ENCODE measurements at places on chromosomes 11 and 22.

- DNase-seq = no peak
These were observed 41.1 kb downstream of the DIXDC1 start for GRCh38 chr11:111978028-111978771.

GRCh38 chr11:115656669-115657068, 152.5 kb upstream of the CADM1 start:
- no peak for DNase-seq

- DNase-seq = no peak
These were observed 22.9 kb upstream of the FCHSD2 start for GRCh38 chr11:73164803-73165540.

- DNase-seq = no peak
These were observed 27.3 kb downstream of the BDNF start for GRCh38 chr11:27672836-27673464.

- DNase-seq = no peak
These were observed 463.1 kb upstream of the FAT3 start for GRCh38 chr11:91761406-91762025.

- no peak for DNase-seq
These were observed 224.3 kb downstream of the DSCAML1 start for GRCh38 chr11:117572671-117573070.

- no peak for DNase-seq
These were observed 29.3 kb upstream of the SYT8 start for GRCh38 chr11:1805525-1805924.

DNA sequence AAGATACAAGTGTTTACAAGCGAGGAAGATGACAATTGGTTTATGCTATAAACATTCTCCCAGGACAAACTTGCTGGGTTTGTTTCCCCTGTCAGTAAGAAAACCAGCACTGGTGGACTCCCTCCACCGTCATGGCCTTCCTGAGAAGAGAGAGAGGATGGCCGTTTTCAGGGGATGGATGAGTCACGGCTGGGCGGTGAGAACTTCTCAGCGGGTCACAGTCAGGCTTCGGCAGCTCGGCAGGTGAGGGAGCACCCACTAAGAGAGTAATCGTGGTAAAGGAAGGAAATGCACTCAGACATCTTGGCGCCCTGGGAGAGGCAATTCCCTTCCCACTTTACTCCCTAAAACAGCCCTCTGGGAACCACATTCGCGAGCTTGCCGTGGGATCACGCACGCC, 83.9 kb downstream of the NCAM1 start:
- DNase-seq = no peak

DNA sequence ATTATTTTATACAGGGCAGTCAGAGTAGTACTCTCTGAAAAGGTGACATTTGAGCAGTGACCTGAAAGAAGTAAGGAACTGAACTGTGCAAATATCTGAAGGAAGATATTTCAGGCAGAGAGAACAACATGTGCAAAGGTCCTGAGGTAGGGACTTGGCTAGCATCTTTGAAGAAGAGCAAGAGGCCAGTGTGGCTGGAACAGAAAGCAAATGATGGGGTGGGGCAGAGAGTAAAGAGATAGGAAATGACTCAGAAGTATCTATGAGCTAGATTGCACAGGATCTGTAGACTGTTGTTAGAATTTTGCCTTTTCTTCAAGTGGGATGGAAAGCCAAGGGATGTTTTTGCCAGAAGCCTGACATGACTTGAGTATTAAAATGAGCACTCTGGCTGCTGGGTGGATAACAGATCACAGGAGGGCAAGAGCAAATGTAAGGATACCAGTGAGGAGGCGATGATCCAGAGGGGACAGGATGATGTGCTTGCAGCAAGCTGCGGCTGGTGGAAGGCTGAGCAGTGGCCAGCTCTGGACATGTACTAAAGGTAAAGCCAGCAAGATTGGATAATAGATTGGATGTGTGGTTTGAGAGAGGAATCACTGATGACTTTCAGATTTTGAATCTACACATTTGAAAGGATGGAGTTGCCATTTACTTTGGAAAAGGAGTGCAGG, 33.2 kb upstream of the TTC12 start:
- DNase-seq = no peak

GRCh38 chr11:128906185-128907050, 15.3 kb downstream of the KCNJ5 start:
- no peak for DNase-seq

- no peak for DNase-seq
These were observed 23.9 kb downstream of the LRFN4 start for GRCh38 chr11:66880496-66881450.

- DNase-seq = no peak
These were observed 26.1 kb upstream of the RTL6 start for GRCh38 chr22:44523981-44524759.

- DNase-seq = no peak
These were observed 369 bp downstream of the DHCR7 start for GRCh38 chr11:71447791-71448256.

GRCh38 chr22:21455334-21456089, 11.7 kb upstream of the TMEM191C start:
- DNase-seq = no peak

GRCh38 chr11:6453152-6453551, 12.4 kb upstream of the HPX start:
- DNase-seq = no peak

- no peak for DNase-seq
These were observed 1164.4 kb downstream of the BRD1 start for GRCh38 chr22:48663297-48663696.

DNA sequence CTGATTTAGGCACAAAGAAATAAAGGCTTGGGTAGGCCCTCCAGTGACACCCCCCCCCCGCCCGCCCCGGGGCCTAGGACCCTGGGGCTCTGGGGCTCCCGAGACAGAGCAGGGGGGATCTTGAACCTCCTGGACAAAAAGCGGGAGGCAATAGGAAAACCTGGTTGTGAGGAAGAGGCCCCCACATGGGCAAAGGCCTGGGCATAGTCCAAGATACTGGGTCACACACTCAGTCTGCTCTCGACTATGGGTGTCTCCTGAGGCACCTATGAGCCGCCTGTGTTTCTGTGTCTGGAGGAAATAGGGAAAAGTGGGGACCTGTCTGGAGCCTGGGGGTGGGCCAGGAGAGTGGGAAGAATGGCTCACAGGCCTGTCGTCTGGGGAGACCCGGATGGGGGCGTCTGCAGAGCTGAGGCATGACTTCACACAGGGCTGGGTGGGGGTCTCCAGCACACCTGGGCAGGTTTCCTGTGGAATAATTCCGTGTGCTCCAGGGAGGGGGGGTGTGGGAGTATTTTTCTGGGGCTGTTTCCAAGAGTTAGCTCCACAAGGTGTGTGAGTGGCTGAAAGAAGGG, 2.4 kb upstream of the MN1 start:
- DNase-seq = no peak

GRCh38 chr22:44622147-44622427, 79.9 kb upstream of the PRR5 start:
- DNase-seq = no peak

DNA sequence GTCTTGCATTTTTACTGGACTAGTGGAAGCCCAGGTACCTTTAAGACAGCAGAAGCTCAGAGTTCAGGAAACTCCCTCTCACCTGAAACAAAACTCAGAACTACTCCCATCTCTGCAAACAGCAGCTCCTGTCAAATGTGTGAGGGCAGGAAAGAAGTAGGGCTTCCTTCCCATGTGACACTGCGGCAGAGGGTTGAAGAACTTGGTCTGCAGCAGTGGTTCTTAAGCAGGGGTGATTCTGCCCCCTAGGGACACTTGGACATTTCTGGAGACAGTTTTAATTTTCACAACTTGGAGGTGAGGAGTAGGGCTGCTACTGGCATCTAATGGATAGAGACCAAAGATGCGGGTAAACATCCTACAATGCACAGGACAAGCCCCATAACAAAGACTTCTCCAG, 63.4 kb downstream of the RCN1 start:
- no peak for DNase-seq

GRCh38 chr11:86934926-86935579, 20.1 kb downstream of the FZD4 start:
- DNase-seq = no peak

- DNase-seq = no peak
These were observed 21.1 kb downstream of the UBASH3B start for GRCh38 chr11:122676638-122677037.

- no peak for DNase-seq
These were observed 559.1 kb downstream of the MN1 start for GRCh38 chr22:27242474-27242873.

All from stimulated activated CD4-positive, alpha-beta T cell treated with anti-CD3 and anti-CD28 coated beads, Interleukin-12 subunit alpha, Interleukin-12 subunit beta, amount 100 ng/mL, for 24 hours (primary cell).